GM23248 (cell line): ENCODE measurements at places on chromosomes 12 and 14. TPM values are rescaled to one million over a fixed set of nuclear protein-coding genes. Genes with fewer than 3 reads are reported as not detected.
A peak's percentile ranks its signal among the peaks of the same experiment; 100 is the strongest.

- peak; percentile 65 for DNase-seq
Observed at GRCh38 chr14:93906341-93907329, 20.5 kb upstream of the FAM181A start.

- peak; percentile 72 for DNase-seq
Observed at GRCh38 chr12:7175493-7175892, 14.0 kb upstream of the PEX5 start.

GRCh38 chr12:18457362-18457761, 196.0 kb downstream of the PIK3C2G start:
- DNase-seq: no peak

- DNase-seq: no peak
Observed at GRCh38 chr12:3456809-3457208, 34.2 kb upstream of the PRMT8 start.

DNA sequence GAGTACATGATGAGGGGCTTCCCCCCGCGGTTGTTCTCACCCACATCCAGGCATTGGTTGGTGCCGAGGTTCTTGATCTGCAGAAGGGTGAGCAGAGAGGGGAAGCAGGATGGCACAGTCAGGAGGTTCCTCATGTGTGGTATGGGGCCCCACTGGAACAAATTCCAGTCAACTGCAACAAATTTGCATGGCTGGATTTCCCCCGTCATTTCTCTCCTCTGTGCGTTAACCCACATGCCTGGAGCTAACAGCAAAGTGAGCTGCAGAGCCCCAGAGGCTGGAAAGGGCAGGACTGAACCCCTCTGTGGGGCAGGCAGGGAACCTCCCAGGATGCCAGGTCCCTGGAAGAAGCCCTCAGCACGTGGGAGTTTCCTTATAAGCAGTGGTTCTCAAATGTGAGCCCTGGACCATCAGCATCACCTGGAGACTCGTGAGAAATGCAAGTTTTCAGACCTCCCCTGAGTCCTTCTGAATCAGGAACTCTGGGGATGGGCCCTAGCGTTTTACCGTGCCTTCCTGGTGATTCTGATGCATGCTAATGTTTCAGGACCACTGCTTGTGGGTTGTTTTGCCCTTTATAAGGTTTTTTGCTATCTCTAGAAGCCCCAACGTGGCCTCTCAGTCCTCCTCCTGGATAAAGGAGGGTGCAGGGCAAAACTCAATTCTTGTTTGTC, 11.0 kb upstream of the CELA1 start:
- DNase-seq: no peak

- no peak for DNase-seq
Observed at GRCh38 chr12:4556735-4557530, 5.1 kb upstream of the DYRK4 start.

GRCh38 chr12:13962699-13963098, 18.7 kb downstream of the GRIN2B start:
- DNase-seq: peak; percentile 18

- no peak for DNase-seq
Observed at GRCh38 chr12:68480526-68480925, 130.2 kb upstream of the RAP1B start.

DNA sequence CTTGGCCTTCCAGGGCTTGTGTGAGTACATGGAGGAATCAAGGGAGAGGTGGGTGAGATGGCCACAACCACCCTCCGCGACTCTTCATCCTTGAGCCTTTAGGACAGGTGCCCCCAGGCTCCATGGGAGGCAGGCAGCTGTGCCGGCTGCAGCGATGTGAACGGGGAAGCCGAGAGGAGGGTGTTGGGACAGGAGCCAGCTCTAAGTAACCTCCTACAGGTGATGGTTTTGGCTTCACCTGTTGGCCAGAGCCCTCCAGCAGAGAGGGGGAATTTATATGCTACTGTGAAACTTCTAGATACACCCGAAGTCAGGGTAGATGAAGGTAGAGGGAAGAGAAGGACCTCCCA, 132.2 kb upstream of the HIF1A start:
- DNase-seq: no peak

DNA sequence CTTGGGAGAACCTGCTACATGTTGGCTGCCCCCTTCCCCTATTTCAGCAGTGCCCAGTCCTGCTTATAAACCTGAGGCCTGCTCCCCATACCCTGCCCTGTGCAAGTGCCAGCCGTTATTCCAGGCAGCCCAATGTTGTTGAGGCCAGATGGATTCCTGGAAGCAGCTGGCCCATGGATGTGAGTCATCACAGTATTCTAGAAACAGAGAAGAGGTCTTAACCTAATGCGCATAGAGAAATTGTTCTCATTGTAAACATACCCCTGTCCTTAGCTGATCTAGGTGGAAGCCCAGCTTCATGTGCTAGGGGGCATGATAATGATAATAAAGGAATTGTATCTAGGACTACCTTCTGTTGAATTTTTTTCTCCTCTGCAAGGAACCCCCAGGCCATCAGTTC, 69.7 kb downstream of the TSPAN11 start:
- DNase-seq: peak; percentile 57

- no peak for DNase-seq
Observed at GRCh38 chr12:112985642-112986290, 7.4 kb downstream of the OAS2 start.

GRCh38 chr14:40674502-40674901, 932.2 kb upstream of the LRFN5 start:
- no peak for DNase-seq

DNA sequence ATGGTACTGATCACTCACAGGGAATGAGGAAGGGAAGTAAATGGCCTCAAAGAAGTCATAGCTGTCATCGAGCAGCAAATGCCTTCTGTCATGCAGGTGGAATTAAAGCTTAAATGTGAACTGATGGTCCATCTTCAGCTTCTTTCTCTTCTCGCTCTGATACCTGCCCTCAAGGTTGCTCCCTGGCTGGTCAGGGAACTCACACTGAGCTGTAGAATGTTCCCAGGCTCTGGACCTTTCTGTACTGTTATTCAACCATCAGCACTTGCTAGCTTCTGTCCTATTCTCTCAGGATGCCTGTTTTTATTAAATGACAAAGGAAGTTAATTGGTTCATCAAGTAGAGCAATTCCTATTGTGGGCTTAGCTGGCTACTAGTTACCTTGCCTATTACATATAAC, 463.8 kb downstream of the APAF1 start:
- DNase-seq: no peak

- DNase-seq: no peak
Observed at GRCh38 chr14:105742531-105742848, 216.1 kb downstream of the TMEM121 start.

- no peak for DNase-seq
Observed at GRCh38 chr12:106364261-106364660, 6.7 kb downstream of the POLR3B start.

- no peak for DNase-seq
Observed at GRCh38 chr14:86305058-86305457, 775.1 kb downstream of the FLRT2 start.

- DNase-seq: no peak
Observed at GRCh38 chr12:64299628-64300027, 77.5 kb upstream of the KICS2 start.

GRCh38 chr12:58176296-58176869, 235.0 kb downstream of the ATP23 start:
- DNase-seq: peak; percentile 27

DNA sequence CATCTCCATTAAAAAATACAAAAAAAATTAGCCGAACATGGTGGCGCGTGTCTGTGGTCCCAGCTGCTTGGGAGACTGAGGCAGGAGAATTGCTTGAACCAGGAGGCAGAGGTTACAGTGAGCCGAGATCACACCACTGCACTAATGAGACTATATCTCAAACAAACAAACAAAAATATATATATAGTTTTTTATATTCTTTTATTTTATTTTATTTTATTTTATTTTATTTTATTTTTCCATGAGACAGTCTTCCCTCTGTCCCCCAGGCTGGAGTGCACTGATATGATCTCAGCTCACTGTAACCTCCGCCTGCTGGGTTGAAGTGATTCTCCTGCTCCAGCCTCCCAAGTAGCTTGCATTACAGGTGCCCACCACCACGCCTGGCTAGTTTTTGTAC, 79.5 kb downstream of the IRF2BPL start:
- DNase-seq: no peak

- DNase-seq: no peak
Observed at GRCh38 chr14:77102154-77102553, 4.1 kb downstream of the CIPC start.

- DNase-seq: no peak
Observed at GRCh38 chr14:39568809-39569538, 136.7 kb upstream of the FBXO33 start.

GRCh38 chr12:3158851-3159465, 81.8 kb downstream of the TSPAN9 start:
- peak; percentile 73 for DNase-seq

DNA sequence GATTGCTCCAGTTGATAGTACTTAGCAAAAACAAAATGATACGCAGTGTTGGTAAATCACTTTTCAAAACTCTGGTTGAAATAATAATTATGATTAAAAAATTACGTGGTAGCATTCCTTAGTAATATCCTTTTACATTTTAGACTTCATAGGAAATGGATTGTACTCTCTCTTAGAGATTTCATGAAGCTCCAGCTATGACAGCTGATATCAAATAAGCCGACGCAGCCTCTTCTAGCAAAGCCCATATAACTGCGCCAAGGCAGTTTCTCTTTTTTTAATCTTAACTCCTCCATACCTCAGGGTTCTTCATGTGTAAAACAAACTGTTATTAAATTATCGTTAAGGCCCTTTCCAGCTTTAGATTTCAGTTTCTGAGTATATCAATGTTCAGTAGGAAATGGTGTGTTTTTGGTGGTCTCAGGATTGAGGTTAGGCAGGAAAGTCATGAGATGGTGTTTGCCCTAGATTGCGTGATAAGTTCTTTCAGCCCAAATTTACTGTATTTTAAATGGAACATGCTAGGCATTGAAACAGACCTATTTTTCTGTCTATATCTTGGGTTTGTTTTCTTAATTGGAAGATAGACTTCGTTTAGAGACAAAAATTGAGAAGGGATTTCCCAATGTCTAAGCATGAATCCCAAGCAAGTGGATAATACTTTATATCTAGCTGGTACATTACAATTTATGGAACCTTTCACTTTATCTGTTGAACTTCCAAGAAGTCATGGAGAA, 902 bp upstream of the CFL2 start:
- peak; percentile 35 for DNase-seq

GRCh38 chr12:107663277-107663676, 22.3 kb upstream of the PWP1 start:
- no peak for DNase-seq

GRCh38 chr14:104143521-104144452, 5.4 kb downstream of the KIF26A start:
- DNase-seq: no peak

DNA sequence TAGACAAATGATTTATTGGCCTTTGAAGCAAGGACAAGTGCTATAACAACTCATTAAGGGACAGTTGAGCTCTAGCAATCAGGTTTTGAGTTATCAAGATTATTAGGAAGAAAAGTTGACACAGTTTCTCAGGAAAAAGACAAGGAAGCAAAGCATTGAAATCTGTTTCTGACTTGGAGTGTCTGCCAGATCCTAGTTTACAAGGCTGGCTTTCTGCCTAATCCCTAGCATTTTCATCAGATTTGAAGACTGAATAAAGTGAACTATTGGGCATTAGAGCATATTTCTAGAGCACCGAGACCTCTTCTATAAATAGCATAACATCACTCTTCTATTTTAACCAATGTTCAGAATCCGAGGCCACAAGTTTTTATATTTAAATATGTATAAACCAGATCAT, 7.0 kb downstream of the SYT1 start:
- no peak for DNase-seq

GRCh38 chr14:69652942-69653684, 41.7 kb downstream of the SUSD6 start:
- peak; percentile 32 for DNase-seq

DNA sequence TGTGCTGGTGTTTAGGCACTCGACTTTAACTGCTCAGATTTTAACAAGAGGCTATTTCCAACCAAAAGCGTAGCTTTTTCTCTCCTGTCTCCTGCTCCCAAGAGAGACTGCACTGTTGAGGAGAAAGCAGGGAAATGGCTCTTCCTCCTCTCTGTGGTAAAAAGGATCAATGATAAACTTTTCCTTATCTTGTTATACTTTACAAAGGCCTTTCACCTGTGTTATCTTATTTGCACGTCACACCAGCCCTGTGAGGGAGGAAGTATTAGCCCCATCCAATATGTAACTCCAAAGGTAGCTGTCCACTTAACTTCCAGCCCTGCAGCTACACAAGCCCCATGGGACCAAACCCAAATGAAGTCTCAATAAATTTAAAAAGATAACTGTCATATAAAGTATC, 32.9 kb upstream of the ZFP36L1 start:
- no peak for DNase-seq

GRCh38 chr14:59028476-59029202, 159.8 kb upstream of the DAAM1 start:
- DNase-seq: peak; percentile 95

- peak; percentile 5 for DNase-seq
Observed at GRCh38 chr14:57060276-57060955, 208.3 kb downstream of the EXOC5 start.

CLECL1 gene
- not detected in 2 replicates for total RNA-seq

FRS2 gene
- total RNA-seq: 41.2 and 79.5 TPM in 2 replicates

ZDHHC22 gene
- total RNA-seq: not detected in 2 replicates

ARHGAP9 gene
- 0.11 TPM in 1 of 2 replicates, not detected in the other for total RNA-seq

PIK3C2G gene
- total RNA-seq: not detected in 2 replicates

KRT77 gene
- not detected in 2 replicates for total RNA-seq

AKAP5 gene
- 0.22 and 0.89 TPM in 2 replicates for total RNA-seq

WSCD2 gene
- not detected in 2 replicates for total RNA-seq

TSHR gene
- total RNA-seq: not detected in 2 replicates
